ENCODE measurements at places on chromosomes 7 and 10.

DNA sequence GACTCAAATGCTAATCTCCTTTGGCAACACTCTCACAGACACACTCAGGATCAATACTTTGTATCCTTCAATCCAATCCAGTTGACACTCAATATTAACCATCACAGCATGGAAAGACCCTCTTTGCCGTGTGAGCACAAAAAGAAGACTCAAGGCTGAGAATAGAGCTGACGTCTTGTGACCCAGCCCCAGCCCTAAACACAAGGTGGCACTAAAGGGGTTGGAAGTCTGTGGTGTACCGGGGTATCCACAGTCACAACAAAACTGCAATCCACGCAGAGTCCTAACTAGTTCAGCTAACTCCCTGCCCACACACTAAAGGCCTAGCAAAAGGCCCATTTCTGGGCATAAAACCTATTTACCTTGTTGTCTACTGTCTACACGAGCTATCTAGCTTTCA is 200.1 kb downstream of the ACTR3B start:
- DNase-seq = no peak

- DNase-seq = no peak
These were observed 2.7 kb upstream of the SYPL1 start for GRCh38 chr7:106114716-106115383.

DNA sequence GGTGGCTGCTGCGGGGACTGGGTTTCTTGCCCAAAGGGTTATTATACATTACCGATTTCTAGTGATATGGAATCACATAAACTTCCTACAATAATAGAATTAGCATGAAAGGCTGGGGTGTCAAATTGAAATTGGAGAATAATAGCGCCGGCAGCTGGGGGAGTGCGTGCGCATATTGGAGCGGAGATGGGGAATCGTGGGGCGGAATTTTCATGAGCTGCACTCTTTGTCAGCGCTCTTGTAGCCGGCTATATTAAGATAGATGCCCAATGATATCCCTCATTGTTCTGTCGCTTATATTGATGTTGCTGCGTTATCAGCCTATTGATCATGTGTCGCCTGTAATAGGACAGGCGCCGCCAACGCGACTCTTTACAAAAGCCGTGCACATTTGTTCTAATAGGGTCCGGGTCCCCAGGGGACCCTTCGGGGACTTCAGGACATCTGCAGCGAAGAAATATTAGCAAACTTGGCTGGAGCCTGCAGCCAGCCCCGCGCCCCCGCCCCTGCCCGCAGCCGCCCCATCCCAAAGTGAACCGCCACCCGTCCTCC is 5.1 kb downstream of the UNCX start:
- DNase-seq = no peak

- DNase-seq = no peak
These were observed 17.3 kb downstream of the ZNF775 start for GRCh38 chr7:150396426-150396825.

DNA sequence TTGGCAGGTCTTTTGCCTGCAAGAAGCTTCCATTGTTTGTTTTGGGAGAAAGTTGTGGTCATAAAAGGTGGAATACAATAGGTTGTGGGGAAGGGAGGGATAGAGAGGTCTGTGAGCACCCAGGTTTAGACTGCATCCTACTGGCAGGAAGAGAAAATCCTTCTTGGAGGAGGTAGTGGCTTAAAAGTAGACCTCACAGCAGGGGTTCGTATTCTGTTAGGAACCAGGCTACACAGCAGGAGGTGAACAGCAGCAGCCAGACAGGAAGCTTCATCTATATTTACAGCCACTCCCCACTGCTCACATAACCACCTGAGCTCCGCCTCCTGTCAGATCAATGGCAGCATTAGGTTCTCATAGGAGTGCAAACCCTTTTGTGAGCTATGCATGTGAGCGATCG is 245.3 kb downstream of the NSUN6 start:
- DNase-seq = no peak

GRCh38 chr10:3570131-3570729 is 214.8 kb downstream of the KLF6 start:
- no peak for DNase-seq

DNA sequence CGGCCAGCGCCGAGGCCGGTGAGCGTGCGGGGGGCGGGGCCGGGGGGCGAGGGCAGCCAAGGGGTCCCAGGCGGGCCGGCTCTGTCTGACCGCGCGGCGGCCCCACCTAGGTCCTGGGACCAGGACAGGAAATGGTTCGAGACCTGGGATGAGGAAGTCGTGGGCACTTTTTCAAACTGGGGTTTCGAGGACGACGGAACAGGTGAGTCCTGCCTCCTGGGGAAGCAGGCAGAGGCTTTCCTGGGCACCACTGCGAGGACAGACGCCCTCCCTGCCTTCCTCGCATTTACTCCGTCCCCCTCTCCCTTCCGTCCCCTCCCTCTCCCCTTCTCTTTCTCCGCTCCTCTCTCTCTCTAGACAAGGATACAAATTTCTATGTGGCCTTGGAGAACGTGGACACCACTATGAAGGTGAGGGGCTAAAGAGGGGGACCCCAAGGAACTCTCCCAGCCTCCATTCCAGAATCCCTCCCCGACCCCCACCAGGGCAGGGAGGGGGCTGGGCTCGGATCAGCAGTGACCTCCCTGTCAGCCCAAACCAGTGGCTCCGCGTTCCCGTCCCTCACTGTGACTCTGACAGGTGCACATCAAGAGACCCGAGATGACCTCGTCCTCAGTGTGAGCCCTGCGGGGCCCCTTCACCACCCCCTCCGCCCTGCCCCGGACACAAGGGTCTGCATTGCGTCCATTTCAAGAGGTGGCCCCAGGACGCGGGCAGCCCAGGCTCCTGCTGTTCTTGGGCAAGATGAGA is 2.6 kb upstream of the MUC12 start:
- DNase-seq = no peak

GRCh38 chr10:101938305-101939007 is 94.9 kb upstream of the KCNIP2 start:
- no peak for DNase-seq

- DNase-seq = no peak
These were observed at the start of gene ST8SIA6 for GRCh38 chr10:17454161-17455014. Gene ST8SIA6 (minus strand): TSS chr10:17454595. CDS start chr10:17454255, 340 bp downstream.

- no peak for DNase-seq
These were observed 27.9 kb downstream of the AHR start for GRCh38 chr7:17326378-17326777.

- DNase-seq = no peak
These were observed 222.6 kb downstream of the MGMT start for GRCh38 chr10:129689671-129690071.

GRCh38 chr7:128458956-128459355 is 3.3 kb downstream of the HILPDA start:
- no peak for DNase-seq

- DNase-seq = no peak
These were observed 80.7 kb downstream of the GCC1 start for GRCh38 chr7:127504715-127505114.

GRCh38 chr10:121338206-121338980 is 259.9 kb downstream of the FGFR2 start:
- no peak for DNase-seq

- DNase-seq = no peak
These were observed 37.3 kb downstream of the ADAM12 start for GRCh38 chr10:126351021-126351420.

Data from left renal cortex interstitium (tissue), 4 donors.